ENCODE measurements at places on chromosomes 6 and 20. TPM values are rescaled to one million over a fixed set of nuclear protein-coding genes. Genes with fewer than 3 reads are reported as not detected.

TRIM31 gene
- polyA plus RNA-seq: not detected

PI16 gene
- polyA plus RNA-seq: not detected

BPI gene
- polyA plus RNA-seq: not detected

RFX6 gene
- not detected for polyA plus RNA-seq

DNA sequence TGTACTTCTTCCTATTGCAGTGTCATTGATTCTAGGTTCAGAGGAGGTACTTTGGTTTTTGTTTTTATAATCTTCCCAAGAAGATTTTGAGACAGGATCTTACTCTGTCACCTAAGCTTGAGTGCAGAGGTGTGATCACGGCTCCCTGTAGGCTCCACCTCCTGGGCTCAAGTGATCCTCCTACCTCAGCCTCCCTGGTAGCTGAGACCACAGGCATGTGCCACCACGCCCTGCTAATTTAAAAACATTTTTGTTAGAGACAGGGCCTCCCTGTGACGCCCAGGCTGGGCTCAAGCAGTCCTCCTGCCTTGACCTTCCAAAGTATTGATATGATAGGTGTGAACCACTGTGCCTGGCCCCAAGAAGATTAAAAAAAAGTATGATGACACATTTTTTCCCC is 3.4 kb upstream of the SLC17A5 start:
- no peak for DNase-seq
- no peak overlapping the region for H3K27ac ChIP-seq
- no peaks in the 10 kb centered on the region for H3K36me3 ChIP-seq
- H3K4me3 ChIP-seq: no peak overlapping the region
- H3K4me1 ChIP-seq: peaks cover 14% of the 10 kb centered on the region

DNA sequence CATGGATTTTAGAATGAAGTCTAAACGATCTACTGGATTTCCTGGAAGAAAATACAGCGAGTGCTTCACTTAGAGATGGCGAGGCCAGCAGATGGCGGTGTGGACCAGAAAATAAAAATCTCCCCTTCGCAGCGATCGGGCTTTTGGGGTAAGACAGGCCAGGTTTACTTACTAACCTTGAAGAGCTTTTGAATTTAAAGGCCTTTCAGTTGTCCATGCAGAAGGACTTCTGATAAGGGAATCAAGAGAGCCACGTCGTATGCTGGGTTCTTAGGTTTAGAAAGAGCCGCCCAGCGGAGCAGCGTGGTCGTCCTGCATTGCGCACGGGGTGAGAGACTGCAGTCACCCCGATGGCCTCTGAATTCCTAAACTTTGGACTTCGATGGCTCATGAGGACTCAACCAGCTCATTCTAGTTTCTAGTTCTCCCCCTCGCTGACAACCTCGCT is 125.2 kb upstream of the RALGAPA2 start:
- H3K36me3 ChIP-seq: no peaks in the 10 kb centered on the region
- H3K27me3 ChIP-seq: no peaks in the 10 kb centered on the region
- H3K4me3 ChIP-seq: no peak overlapping the region
- DNase-seq: no peak
- H3K27ac ChIP-seq: no peak overlapping the region

DNA sequence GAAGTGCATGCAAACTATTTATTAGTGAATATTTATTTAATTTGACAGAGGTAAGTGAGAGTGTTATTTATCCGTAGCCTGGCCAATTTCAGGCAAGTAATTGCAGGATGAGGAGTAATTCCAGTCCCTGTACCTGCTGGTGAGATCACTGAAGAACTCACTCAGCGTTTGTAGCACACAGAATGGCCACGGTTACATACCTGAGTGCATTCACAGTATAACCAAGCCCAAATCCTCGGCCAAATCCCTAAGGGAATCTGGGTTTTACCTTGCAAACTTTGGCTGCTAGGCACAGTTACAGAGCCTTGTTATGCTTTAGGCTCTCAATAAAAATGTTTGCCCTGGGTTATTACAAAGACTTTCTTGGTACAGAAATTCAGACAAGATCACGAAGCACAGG is 93.3 kb downstream of the KCNQ5 start:
- H3K4me3 ChIP-seq: no peak overlapping the region
- no peaks in the 10 kb centered on the region for H3K4me1 ChIP-seq
- H3K36me3 ChIP-seq: no peaks in the 10 kb centered on the region
- H3K27ac ChIP-seq: no peak overlapping the region
- DNase-seq: no peak

DNA sequence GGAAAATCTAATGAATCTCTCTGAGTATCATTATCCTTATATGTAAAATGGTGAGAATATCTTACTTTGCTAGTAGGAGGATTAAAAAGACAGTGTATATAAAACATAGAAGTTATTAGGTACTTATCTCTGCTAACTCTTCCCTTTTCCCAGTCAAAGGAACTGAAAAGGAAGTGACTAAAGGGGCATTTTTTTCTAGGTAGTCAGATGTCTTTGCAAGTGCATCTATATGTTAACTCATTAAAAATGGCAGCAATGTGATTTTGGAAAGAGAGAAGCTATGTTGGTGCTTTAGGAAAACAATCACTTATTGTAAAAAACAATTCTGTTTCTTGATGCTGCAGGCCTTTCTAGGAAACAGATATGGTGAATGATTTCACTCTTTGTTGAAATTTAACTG is 180.9 kb downstream of the SAMD5 start:
- no peaks in the 10 kb centered on the region for H3K27me3 ChIP-seq
- DNase-seq: no peak
- no peaks in the 10 kb centered on the region for H3K36me3 ChIP-seq
- no peak overlapping the region for H3K4me3 ChIP-seq

- no peak for DNase-seq
- H3K4me1 ChIP-seq: no peaks in the 10 kb centered on the region
- H3K4me3 ChIP-seq: no peak overlapping the region
- H3K36me3 ChIP-seq: no peaks in the 10 kb centered on the region
- peaks cover 8% of the 10 kb centered on the region for H3K27me3 ChIP-seq
- no peak overlapping the region for H3K27ac ChIP-seq
These were observed 130.8 kb downstream of the JPH2 start for GRCh38 chr20:44056010-44056698.

Measured in keratinocyte (primary cell).